Brain pericyte (primary cell): ENCODE measurements at places on chromosomes 13 and 19.

GRCh38 chr13:97116754-97117153 is 105.4 kb upstream of the MBNL2 start:
- no peak for DNase-seq

GRCh38 chr19:30341611-30342201 is 30.5 kb upstream of the ZNF536 start:
- DNase-seq = no peak

DNA sequence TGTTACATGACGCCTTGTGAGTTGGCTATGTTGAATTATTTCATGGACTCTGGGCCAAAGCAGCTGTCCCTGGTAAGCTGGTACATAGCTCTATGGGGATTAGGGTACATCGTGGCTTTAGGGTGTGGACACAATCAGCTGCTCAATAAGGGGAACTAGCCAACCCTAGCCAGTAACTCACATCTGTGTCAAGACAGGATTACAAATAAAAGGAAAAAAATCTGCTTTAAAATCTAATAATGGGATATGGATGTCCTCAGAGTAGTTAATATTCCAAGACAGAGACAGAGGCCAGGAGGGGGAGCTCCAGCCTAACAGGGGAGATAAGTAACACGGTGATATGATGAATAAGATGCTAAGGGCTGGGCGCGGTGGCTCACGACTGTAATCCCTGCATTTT is 21.1 kb upstream of the ZNF766 start:
- no peak for DNase-seq

- no peak for DNase-seq
Measured at GRCh38 chr13:103255587-103256301, 189.5 kb upstream of the SLC10A2 start.

DNA sequence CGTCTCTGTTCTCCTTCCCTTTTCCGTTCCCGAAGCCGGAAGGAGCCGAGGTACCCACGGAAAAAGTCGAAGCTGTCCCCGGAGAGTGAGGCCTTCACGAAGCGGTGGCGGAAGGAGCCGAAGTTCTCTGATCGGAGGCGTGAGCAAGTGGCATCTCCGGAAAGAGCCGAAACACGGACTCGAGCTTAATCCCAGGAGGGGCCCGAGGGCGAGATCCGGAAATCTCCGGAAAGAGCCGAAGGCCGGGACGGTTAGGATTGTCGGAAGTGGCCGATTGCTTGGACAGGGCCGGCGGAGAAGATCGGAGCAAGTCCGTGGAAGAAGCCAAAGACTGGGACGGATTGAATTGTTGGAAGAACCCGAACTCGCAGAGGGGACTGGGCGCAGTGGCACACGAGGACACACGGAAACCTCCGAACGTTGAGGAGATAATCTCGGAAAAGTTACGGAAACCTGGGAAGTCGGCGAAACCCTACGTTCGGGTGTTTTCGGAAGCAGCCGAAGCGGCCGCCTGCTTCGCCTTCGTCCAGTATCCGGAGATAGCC is 440 bp upstream of the U2AF2 start:
- DNase-seq = peak; percentile 98

- DNase-seq = no peak
Measured at GRCh38 chr19:10115392-10116084, 4.0 kb downstream of the P2RY11 start.

GRCh38 chr19:30006207-30006606 is 64.2 kb downstream of the URI1 start:
- no peak for DNase-seq

DNA sequence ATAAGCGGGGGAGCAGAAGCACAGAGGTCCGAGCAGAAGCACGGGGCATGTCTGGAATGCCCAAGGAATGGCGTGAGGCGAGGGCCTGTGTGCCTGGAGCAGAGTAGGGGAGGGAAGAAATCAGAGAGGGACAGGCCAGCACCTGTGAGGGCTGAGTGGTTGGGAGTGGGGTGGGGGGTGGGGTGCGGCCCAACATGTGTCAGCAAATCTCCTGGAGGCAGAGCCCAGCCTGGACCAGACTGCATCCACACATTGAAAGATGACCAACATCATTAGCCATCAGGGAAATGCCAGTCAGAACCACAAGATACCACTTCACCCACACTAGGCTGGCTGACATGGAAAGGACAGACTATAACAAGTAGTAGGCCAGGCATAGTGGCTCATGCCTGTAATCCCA is 11.2 kb downstream of the CLASRP start:
- no peak for DNase-seq

GRCh38 chr19:58338825-58339558 is 12.2 kb downstream of the ZSCAN22 start:
- no peak for DNase-seq

DNA sequence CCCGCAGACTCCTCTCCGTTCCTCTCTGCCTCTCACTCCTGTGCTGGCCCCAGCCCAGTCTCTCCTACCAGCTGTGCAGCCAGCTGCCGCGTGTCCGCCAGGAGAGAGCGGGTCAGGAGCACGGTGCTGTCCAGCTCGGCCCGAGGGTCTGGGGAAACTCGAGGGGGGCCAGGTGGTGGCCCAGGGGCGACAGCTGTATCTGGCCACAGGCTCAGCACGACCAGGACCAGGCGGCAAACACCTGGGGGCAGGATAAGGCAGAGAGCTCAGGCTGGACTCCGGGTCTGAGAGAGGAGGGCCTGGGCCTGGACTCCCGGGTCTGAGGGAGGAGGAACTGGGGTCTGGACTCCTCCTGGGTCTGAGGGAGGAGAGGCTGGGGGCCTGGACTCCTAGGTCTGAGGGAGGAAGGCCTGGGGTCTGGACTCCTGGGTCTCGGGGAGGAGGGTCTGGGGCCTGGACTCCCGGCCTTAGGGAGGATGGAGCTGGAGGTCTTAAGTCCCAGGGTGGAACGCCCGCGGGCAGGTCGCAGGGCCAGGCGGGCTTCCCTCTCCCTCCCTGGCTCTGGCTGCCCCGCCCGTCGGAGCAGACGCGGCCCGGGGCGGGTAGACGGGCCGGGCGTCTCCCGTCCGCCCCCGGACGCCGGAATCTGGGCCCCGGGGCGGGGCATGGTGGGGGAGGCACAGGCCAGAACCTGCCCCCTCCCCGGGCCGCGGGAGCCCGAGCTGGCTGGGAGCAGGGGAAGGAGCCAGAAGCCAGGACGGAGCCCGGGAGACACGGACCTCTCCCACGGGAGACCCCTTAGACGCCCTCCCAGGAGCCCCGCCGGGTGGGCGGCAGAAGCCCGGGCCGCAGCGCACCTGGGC is 1.3 kb downstream of the IL11 start:
- DNase-seq = no peak

DNA sequence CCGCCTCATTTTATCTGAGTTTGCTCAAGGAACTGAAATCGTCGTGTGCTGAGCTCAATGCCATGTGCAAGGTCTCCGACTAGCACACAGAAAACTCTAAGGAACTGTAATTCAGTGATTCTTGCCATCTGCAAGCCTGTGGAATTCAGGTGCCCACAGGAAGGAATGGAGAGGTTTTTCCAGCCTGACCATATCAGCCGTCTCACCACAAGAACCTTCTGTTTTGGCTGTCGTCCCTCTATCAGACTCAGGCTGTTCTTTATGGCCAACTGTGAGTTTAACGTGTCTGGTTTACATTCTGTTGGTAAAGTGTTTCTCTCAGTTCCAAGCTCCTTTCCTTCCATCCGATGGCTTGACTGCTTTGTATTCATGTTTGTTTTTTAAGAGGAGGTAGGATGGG is 293.5 kb downstream of the SPRY2 start:
- no peak for DNase-seq

DNA sequence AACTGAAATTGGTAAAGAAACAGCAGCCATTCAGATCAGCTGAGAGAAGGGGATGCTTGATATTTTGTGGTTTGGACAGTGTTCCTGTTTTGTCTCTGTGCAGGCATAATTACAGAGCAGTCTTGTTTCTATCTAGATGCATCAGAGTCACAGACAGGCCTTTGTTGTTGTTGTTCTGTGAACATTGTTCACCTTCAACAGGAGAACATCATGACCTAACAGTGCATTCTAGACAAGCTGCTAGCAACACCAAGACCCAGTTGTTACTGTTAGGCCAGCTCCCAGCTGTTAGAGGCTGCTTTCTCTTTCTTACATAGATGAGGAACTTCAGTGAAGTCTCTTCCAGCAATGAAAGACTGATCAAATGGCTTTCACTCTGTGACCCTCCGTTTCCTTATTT is 8.5 kb upstream of the LSR start:
- DNase-seq = no peak

- DNase-seq = no peak
Measured at GRCh38 chr13:24866488-24866887, 102.5 kb downstream of the RNF17 start.

DNA sequence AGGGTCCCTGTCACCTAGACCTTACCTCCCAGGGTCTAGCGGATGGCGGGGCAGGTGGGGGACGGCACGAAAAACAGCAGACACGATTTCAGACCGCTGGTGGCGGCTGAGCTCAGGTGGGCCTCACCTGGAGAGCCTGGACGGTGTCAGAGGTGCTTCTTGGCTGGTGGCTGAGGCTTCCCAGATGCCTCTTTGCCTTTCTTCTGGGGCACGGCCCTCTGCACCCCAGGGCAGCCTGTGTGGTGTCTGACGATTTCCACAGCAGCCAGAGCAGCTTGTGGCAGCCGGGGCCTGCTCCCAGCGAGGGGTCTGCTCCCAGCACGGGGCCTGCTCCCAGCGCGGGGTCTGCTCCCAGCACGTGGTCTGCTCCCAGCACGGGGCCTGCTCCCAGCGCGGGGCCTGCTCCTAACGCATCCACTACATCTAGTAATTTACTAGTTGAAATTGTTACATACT is 66.7 kb downstream of the ATP11A start:
- DNase-seq = no peak

- no peak for DNase-seq
Measured at GRCh38 chr19:14769201-14769600, 9.2 kb downstream of the ADGRE2 start.

GRCh38 chr13:44397766-44398223 is 24.2 kb downstream of the SERP2 start:
- DNase-seq = no peak

DNA sequence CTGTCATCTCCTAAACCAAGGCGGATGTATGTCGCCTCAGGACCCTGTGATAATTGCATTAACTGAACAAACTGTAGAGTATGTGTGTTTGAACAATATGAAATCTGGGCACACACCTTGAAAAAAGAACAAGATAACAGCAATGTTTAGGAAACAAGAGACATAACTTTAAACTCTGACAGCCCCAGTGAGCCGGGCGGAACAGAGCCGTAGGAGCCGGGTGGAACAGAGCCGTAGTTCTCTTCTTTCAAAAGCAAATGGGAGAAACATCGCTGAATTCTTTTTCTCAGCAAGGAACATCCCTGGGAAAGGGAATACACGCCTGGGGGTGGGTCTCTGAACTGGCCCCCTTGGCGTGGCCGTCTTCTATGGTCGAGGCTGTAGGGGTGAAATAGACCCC is 31.8 kb upstream of the ZNF675 start:
- DNase-seq = no peak

- DNase-seq = no peak
Measured at GRCh38 chr13:95349267-95349666, 48.0 kb upstream of the ABCC4 start.

GRCh38 chr19:4329858-4330257 is 8.8 kb downstream of the STAP2 start:
- DNase-seq = no peak

GRCh38 chr19:10815007-10815536 is 20.9 kb downstream of the TMED1 start:
- DNase-seq = no peak

GRCh38 chr19:18194554-18195238 is 1.7 kb downstream of the MPV17L2 start:
- no peak for DNase-seq
